ENCODE measurements at places on chromosomes 1 and 21. TPM values are rescaled to one million over a fixed set of nuclear protein-coding genes. Genes with fewer than 3 reads are reported as not detected.

GRCh38 chr1:63010913-63011660 is 227.2 kb downstream of the ATG4C start:
- DNase-seq: no peak

GRCh38 chr1:226017070-226017469 is 17.9 kb upstream of the SDE2 start:
- no peak for DNase-seq

GRCh38 chr1:61808321-61808720 is 66.0 kb downstream of the PATJ start:
- DNase-seq: no peak

DNA sequence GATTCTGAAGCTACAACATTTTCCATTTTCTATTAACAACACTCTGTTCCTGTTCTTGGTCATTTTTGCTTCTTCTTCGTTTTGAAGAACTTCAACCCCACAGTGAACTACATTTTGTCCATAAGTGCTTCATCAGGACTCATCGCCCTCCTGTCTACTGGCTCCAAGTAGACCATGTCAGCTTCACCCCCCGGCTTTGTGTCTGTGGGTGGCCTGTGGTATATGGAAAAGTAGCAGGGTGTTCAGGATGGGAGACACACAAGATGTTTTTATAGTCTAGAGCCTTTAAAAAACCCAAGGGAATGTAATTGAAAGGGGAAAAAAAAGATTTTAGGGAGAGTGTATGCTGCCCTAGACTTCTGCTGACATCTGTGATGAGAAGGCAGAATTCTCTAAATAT is 46.1 kb downstream of the GIPC2 start:
- DNase-seq: no peak

DNA sequence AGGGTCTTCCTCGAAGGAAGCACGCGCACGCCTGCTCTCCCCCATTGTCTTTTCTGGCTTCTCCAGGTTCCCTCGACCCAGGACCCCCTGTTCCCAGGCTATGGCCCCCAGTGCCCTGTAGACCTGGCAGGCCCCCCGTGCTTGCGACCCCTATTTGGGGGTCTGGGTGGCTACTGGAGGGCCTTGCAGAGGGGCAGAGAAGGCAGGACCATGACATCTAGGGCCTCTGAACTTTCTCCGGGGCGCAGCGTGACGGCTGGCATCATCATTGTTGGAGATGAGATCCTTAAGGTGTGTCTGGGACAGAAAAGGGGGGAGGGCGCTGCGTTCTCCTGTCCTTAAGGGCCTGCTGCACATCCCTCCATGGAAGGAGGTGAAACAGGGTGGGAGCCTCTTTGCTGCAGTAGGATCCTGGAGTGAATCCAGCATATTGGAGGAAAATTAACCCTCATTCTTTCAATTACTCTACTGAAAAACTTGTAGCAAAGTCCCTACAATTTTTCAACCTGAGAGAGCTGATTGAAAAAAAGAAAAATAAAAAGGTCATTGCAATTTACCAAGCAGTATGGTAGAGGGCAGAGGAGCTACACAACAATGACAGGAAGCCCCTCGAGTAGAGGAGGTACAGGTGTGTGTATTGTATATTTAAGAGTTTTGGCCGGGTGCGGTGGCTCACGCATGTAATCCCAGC is 777 bp downstream of the FLAD1 start:
- DNase-seq: no peak

SERPINC1 gene
- 0.45 TPM for total RNA-seq

DNA sequence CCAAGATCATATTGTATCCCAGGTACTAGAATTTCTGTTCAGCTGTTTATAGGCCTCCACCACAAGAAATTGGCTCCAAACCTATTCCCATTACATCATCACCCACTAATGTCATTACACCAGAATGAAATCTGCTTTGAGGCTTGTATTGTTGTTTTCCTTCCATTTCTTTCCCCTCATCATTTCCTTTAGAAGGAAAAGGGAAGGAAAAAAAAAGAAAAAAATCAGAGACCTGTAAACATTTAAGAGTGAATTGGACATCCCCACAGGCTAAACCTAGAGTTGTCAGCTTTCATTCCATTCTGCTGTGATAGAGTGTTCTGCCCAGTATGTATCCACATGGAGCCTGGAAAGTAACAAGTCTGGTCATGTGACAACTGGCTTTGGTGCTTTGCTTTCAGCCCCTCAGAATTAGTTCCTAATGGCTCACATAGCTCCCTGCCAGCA is 44.6 kb downstream of the NFYC start:
- DNase-seq: no peak

GRCh38 chr1:101025283-101025656 is 314 bp downstream of the DPH5 start:
- no peak for DNase-seq

DNA sequence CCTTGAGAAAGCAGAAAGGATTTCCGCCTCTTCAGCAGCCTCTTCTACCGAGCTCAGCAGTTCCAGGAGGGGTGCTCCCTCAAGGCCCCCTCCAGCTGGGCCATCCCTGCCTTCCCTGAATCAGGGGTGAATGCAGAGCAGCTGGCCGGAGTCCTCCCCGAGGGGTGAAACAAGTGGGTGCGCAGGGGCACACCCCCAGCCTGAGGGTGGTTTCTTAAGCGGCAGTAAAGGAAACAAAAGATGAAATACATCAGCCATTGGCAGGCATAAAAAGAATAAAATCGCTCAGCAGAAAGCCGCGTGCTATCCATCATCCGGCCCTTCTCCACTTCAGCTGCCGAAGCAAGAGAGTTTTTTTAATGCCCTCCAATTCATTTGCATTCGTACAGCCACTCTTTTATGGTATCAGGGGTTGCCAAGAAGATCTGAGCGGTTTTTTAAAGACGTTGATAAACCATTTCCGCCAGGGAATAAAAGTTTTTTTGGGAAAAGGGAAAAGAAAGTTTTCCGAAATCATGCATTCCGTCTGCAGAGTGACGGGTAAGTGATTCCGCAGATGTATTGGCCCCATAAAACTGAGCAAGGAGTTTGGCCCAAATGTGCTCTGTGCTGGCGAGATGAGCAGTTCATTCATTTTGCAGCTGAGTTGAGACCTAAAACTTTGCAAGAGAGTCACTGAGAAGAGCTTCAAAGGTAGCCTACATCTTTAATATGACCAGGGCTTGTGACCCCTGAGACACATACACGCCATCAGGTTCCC is 73.7 kb upstream of the ZC3H12A start:
- DNase-seq: no peak
